G401 (cell line): ENCODE measurements at places on chromosomes 2 and 18. TPM values are rescaled to one million over a fixed set of nuclear protein-coding genes. Genes with fewer than 3 reads are reported as not detected.

Gene DSG1
- total RNA-seq: not detected in 2 replicates

Gene PLGLB2
- total RNA-seq: not detected in 2 replicates

Gene MAL
- total RNA-seq: not detected in 2 replicates

Gene LBX2
- not detected in 2 replicates for total RNA-seq

Gene KCNJ13
- total RNA-seq: not detected in 2 replicates

Gene AQP12A
- not detected in 2 replicates for total RNA-seq

Gene CPSF3
- total RNA-seq: 42.7 and 47.8 TPM in 2 replicates

Gene ALK
- not detected in 2 replicates for total RNA-seq

Gene ACVR1
- 1.6 and 1.9 TPM in 2 replicates for total RNA-seq

Gene CPO
- total RNA-seq: 0.62 TPM in 1 of 2 replicates, not detected in the other

Gene PSMD14
- total RNA-seq: 150 and 261 TPM in 2 replicates

Gene STPG4
- not detected in 2 replicates for total RNA-seq

Gene REG1B
- not detected in 2 replicates for total RNA-seq

Gene CCDC68
- not detected in 2 replicates for total RNA-seq

Gene ASB1
- 27.7 and 41.5 TPM in 2 replicates for total RNA-seq

Gene RANBP2
- 27.2 and 46.8 TPM in 2 replicates for total RNA-seq

Gene FOXI3
- not detected in 2 replicates for total RNA-seq

Gene ABCB11
- total RNA-seq: not detected in 2 replicates

Gene WIPF1
- total RNA-seq: not detected in 2 replicates

Gene OTOS
- not detected in 2 replicates for total RNA-seq

Gene ADRA2B
- total RNA-seq: 0.37 TPM in 1 of 2 replicates, not detected in the other

Gene ALMS1
- 10.0 and 36.2 TPM in 2 replicates for total RNA-seq

Gene FBXO15
- total RNA-seq: 0.18 TPM in 1 of 2 replicates, not detected in the other

Gene GNAL
- total RNA-seq: 0.12 and 2.1 TPM in 2 replicates

Gene WNT6
- 0.14 TPM in 1 of 2 replicates, not detected in the other for total RNA-seq

Gene TRIB2
- total RNA-seq: 5.4 and 10.5 TPM in 2 replicates

Gene LIMS4
- total RNA-seq: not detected in 2 replicates

Gene NEU4
- total RNA-seq: not detected in 2 replicates

Gene MGAT4A
- 3.0 and 4.4 TPM in 2 replicates for total RNA-seq

Gene GPR55
- total RNA-seq: not detected in 2 replicates

Gene ATOH8
- 18.9 and 25.8 TPM in 2 replicates for total RNA-seq

Gene PROC
- total RNA-seq: 0.37 TPM in 1 of 2 replicates, not detected in the other

Gene RIT2
- total RNA-seq: not detected in 2 replicates

Gene SUCLG1
- 33.3 and 49.6 TPM in 2 replicates for total RNA-seq

Gene CREG2
- not detected in 2 replicates for total RNA-seq

Gene SLC4A5
- total RNA-seq: not detected in 2 replicates

Gene SFTPB
- not detected in 2 replicates for total RNA-seq

Gene MALL
- total RNA-seq: 0.92 and 1.5 TPM in 2 replicates

Gene SNORC
- total RNA-seq: 0.03 TPM in 1 of 2 replicates, not detected in the other

Gene FAM228B
- total RNA-seq: 1.3 and 5.6 TPM in 2 replicates

Gene ALPG
- total RNA-seq: 203 and 218 TPM in 2 replicates

Gene LINC00305
- not detected in 2 replicates for total RNA-seq

Gene LRATD1
- not detected in 2 replicates for total RNA-seq

Gene COA5
- 21.5 and 37.0 TPM in 2 replicates for total RNA-seq

Gene C1QL2
- total RNA-seq: not detected in 2 replicates

Gene METTL4
- total RNA-seq: 7.1 and 8.9 TPM in 2 replicates

Gene FIGN
- 2.1 and 3.7 TPM in 2 replicates for total RNA-seq

Gene NEURL3
- not detected in 2 replicates for total RNA-seq

Gene POTEJ
- total RNA-seq: not detected in 2 replicates

Gene CFAP65
- total RNA-seq: not detected in 2 replicates

Gene GAREM1
- not detected in 2 replicates for total RNA-seq

Gene TSPYL6
- total RNA-seq: not detected in 2 replicates
